ENCODE measurements at places on chromosomes 6 and 20.

GRCh38 chr6:111606620-111607115 is 990 bp upstream of the TRAF3IP2 start:
- DNase-seq, result no peak

DNA sequence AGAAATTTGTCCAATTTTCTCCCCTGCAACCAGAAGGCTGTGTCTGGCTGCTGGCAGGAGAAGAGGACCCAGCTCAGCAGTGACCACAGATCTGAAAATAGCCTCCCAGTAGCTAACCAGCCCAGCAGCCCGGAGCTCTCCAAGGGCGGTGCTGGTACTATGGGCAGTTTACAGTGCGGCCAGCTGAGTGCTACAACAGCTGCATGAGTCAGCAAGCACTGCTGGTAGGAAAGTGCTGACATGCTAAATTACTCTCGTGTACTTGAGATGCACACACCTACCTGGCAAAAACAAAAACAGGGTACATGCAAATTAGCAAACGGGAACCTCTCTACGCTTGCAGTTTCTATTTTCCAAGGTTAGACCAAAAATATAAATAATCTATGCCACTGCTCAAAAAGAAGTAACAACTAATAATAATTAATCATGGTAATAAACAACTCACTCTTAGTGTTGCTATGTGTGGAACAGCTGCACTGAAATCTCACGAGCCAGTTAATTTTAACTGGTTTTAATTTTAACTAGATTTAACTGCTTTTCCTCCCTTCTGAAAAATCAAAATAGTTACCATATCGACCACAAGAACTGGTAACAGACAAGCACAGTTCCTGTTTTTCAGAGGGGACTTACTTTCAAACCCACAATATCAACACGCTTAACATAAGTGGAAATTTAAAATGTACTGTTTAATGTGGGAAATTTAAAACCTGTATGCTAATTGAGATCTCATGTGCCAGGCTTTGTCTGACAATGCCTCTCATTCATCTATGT is 10.8 kb downstream of the BACH2 start:
- peak; percentile 45 for DNase-seq

DNA sequence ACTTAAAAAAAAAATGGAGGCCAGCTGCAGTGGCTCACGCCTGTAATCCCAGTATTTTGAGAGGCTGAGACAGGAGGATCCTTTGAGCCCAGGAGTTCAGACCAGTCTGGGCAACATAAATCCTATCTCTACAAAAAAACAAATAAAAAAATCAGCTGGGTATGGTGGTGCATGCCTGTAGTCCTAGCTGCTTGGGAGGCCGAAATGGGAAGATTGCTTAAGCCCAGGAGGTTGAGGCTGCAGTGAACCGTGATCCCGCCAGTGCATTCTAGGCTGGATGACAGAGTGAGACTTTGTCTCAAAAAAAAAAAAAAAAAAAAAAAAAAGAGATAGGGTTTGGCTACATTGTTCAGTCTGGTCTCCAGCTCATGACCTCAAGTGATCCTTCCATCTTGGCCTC is 29.7 kb downstream of the MYO6 start:
- DNase-seq, result no peak

DNA sequence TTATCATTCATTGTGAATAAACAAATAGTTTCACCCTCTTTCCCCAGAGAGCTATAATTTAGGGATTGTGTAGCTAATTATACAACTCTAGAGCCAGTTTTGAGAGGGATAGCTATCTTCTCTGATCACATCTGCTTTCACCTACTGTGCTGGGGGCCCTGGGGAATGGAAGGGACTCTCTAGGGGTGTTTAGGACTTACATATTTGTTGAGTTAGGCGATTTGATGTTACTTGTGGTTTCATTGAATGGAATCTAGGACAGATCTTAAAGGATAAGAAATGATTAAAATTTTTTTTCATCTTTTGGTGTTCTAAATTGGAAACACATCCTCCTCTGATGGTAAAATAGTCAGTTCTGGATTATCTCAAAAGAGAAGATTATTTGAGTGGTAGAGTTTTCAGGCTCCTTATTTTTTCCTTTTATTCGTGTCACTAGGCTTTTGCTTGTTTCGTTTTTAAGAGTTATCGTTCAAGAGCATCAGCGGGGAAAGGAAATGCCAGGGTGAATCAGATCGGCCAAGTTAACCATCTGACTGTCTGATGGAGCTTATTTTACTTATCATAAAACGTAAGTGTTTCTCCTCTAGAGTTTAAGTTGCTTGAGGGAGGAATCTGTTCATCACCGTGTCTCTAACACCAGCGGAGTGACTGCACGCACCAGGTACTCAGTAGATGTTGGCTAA is 236.7 kb downstream of the FARS2 start:
- DNase-seq, result no peak

- no peak for DNase-seq
These were observed 4.7 kb upstream of the SULF2 start for GRCh38 chr20:47789764-47790579.

DNA sequence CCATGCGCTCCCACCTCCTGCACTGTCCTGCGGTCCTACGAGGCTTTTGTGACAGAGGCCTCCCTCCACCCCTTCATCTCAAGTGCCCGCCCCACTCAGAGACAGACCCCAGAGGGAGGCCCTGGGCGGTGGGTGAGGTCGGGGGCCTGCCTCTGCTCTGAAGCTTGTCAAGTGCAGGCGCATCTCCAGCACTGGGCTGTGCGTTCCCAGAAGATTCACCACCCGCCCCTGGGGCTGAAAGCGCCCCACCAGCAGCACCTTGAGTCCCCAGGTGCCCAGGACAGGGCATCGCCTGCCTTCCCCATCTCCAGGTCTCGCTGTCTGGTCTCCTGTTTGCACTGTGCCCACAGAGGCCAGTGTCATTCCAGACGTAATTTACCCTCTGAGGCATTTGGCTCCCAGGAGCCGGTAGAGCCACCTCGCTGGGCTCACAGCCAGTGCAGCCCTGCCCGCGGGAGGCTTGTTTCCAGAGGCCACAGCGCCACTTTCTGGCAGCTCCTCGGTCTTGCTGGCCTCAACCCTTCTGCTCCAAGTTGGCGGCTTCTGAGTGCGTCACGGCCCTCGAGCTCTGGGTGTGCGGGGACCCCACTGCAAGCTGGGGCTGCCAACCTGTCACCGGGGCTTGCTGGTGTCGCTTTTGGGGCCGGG is 191.1 kb downstream of the TAF4 start:
- no peak for DNase-seq

DNA sequence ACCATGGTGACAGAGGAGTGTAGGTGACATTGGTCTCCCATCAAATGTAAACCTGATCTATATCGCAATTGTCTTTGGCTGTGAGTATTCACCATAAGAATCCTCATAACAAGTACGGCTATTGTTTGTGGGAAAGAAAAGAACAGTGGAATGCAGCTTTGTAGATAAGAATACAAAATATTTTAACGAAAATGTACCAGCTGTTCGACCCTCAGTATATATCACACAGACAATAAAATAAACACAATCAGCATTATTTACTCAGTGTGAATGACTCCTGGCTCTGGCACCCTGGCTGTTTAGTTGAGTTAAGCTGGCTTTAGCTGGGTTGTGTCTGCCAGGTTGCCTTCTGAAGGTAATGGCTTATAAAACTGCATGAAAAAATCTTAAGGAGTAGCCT is 43.4 kb downstream of the SNRNP48 start:
- DNase-seq, result no peak

DNA sequence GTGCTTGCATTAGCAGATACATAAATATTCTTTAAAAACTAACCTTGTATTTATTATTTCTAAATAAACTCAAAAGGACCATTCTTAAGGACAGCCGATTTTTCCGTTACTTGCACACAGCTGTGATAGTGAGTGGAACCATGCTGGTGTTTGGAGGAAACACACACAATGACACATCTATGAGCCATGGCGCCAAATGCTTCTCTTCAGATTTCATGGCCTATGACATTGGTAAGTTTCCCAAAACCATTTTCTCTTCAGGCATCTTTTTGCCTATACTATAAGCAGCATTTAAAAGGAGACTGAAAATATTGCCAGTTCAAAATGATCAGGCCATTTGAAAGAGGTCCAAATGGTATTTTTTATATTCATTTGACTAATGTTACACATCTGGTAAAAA is 92.3 kb downstream of the ATRN start:
- DNase-seq, result no peak

DNA sequence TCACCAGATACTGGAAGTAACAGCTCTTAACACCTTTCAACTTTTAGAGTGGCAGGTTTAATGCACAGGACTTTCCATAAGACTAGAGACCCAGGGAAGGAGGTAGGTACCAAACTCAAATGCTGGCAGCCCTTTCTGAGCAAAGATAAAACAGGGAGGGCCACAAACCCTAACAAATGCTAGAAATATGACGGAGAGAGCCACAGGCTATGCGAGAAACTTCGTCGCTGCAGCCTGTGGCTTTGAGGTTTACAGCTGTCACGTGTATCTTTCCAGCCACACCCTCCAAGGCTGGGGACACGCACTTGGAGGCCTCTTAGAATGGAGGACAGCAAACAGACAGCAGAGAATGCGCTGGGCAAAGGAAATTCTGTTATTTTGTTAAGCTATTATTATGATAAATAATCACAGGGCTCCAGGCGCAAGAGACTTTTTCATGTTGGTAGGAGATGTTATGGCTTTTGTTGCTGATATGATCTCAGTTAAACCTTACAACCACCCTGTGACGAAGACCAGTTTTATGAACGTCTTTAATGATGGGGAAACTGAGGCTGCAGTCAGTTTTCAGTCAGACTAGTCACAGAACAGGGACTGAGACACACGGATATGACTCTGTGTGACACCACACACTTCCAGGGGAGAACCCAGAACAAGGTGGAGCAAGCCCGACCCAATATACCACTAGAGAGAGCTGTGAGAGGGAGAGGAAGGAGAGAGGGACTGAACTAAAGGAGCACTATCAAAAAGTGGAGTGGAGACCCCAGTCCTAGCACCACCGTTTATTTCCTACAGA is 2.0 kb downstream of the TRAM2 start:
- DNase-seq, result peak; percentile 54

- no peak for DNase-seq
These were observed 123.8 kb downstream of the FAM83B start for GRCh38 chr6:54970337-54970736.

DNA sequence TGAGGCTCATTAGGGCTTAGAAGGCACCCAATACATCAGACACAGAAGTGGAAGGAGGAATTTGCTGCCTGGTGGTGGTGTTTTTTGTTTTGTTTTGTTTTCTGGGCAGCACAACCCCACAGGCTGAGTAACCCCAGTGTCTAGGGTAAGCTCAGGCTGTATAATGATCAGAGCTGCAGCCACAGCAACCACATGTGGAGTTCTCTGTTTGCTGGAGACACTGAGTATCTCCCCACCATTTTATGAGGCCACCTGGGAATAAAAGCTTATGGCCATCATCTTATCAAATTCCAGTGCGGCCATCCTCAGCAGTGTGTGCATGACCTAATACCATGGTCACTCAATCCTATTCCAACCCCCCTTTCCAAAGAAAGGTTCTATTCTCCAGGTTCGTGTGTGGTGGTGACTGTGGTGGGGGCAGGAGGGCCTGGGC is 3.4 kb upstream of the DLL1 start:
- DNase-seq, result no peak

GRCh38 chr20:46954490-46955038 is 59.9 kb downstream of the EYA2 start:
- no peak for DNase-seq

- DNase-seq, result no peak
These were observed 12.2 kb downstream of the NCOA7 start for GRCh38 chr6:125802943-125803377.

DNA sequence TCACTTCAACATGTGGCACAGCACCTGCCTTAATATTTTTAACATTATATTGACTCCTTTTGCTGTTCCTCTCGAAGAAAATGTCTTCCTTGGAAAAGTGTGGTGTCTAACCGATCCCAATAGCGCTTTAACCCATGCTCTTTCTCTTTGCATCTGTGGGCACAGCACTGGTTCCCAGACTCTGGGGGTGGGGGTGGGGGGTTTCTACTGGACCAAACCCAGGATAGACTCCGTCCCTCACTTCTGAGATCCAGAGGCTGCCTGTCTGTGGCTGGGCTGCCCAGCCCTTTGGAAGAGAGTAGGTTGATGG is 3.9 kb upstream of the ZNF292 start:
- no peak for DNase-seq

GRCh38 chr6:52672412-52673025 is 1.6 kb downstream of the TMEM14A start:
- DNase-seq, result no peak

DNA sequence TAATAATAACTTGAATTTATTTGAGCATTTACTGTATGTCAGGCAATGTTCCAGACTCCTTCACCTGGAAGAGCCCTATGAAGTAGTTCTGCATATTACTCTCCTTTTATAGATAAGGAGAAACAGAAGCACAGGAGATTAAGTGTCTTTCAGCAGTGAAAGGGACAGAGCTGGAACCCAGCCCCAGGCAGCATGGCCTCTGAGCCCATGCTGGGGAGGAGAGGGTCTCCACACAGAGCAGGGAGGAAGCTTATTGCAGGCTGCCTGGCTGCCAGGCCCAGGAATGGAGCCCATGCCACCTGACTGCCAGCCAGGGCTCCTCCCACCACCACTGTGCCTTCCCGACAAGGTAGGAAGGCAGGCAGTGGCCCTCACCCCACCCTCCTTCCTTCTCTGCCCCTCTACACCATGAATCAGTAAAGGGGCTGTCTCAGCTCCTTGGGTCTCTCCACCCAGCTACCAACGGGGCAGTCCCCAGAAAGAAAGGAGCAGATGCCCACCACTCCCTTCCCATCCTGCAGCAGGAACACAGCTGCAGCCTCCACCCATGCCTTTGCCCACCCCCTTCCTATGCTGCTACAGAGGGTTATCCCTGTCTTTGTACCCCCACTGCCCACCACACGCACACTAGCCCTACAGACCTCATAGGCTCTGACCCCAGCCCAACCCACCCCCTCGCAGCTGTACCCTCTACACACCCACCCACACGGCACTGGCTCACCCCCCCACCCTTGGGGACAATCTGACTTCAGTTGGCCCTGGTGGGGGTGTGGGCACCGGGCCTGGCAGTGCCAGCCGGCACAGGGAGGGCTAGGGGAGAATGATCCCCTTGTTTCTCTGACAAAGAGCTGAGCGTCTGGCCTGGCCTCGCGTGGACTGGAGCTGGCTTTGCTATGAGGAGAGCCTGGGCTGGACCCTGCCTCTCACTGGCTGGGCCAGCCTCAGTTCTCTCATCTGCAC is 41.8 kb downstream of the TFEB start:
- DNase-seq, result no peak

DNA sequence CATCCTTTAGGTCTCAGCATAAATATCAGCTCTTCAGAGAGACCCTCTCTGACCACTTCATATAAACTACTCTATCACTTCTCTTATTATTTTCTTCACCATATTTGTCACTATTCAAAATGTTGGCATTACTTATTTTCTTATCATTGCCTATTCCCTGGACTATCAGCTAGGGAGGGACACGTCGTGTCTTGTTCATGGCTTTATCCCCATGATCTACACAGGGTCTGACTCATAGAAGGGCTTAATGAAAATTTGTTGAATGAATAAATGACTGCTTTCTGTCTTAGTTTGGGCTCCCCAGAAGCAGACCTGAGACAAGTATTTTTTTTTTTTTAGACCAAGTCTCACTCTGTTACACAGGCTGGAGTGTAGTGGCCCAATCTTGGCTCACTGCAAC is 3.0 kb upstream of the CDK5RAP1 start:
- no peak for DNase-seq
